GM23338 (cell line): ENCODE measurements at places on chromosomes 7 and 10.

GRCh38 chr7:90892213-90892612 is 296.1 kb downstream of the CDK14 start:
- DNase-seq: no peak

DNA sequence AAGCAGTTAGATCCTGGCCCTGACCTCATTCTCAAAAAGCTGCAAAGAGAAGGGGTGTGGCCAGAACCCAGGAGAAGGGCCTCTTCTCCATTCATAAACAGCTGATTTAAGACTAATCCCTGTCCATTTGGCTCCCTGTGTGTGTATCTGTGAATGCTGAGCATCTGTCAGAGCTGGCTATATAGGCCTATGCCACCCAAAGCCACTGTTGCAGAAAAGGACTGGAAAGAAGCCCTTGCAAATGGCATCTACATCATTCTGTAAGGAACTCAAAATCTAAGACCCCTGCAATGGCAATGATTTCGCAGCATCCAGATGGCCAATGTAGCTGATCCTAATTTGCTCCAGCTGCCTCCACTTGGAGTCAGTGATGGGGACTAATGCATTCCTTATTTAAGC is 384.5 kb downstream of the KCNMA1 start:
- DNase-seq: no peak

DNA sequence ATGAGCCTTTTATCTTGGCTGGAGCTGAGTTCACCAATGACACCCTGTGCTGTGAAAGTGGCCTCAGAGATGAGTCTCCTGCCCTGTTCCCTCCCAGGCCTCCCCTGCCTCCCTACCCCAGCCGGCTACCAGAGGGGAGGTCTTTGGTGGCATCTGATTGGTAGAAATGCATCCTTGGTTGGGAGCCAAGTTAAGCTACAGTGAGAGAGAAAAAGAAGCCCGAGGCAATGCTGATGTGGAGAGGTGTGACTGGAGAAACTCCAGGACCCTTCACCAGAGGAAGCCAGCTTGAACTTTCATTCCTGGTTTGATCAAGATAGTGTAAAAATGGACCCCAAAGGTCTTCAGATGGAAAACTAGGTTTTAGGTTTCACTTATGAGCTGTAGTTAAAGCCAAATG is 191.1 kb upstream of the TCF7L2 start:
- no peak for DNase-seq

GRCh38 chr7:50308532-50309385 is 4.2 kb downstream of the IKZF1 start:
- no peak for DNase-seq

DNA sequence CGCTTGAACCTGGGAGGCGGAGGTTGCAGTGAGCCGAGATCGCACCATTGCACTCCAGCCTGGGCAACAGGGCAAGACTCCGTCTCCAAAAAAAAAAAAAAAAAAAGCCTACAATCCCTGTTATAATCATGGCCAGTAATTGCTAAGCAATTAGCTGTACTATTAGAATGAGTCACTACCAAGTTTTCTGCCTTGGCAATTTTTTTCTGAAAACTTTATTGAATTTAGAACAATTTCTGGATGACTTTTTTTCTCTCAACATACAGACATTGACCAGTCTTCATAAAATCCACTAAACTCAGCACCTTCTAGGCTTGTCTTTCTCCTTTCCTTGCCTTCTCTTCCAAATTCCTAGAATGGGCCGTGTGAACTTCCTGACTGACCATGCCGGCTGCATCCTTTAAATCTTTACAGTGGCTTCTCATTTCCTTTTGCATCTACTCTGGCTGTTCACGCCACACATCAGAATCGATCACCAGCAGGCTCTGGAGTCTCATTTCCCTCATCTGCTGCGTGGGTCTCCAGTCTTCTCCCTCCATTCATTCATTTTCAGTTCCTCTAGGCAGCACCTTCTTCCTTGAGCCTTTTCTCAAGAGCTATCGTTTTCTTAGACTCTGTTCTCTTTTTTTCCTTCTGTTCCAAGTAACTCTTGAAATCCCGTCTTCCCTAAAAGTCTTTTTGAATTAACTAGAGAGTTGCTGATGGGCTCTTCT is 107.9 kb downstream of the KAT6B start:
- DNase-seq: no peak

- DNase-seq: no peak
These were observed 212.4 kb upstream of the GALNT17 start for GRCh38 chr7:70919481-70920073.

GRCh38 chr10:77490534-77491314 is 146.9 kb downstream of the KCNMA1 start:
- DNase-seq: no peak

DNA sequence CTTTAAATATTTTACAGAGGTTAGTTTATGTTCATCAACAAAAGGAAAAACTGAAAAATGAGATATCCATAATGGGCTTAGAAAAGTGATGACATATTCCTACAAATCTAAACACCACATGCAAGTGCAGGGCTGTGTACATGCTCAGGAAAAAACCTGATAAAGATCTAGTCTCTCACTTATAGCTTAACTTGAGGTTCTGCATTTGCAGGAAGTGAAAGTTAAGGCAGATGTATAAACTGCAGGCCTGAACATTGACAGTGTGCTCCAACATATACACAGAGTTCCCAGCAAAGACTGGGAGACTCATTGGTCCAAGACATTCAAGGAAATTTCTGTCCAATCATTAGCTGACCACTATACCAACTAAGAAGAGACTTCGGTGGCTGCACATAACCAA is 63.8 kb upstream of the RET start:
- no peak for DNase-seq

GRCh38 chr7:2512179-2512661 is 7.4 kb upstream of the LFNG start:
- no peak for DNase-seq

DNA sequence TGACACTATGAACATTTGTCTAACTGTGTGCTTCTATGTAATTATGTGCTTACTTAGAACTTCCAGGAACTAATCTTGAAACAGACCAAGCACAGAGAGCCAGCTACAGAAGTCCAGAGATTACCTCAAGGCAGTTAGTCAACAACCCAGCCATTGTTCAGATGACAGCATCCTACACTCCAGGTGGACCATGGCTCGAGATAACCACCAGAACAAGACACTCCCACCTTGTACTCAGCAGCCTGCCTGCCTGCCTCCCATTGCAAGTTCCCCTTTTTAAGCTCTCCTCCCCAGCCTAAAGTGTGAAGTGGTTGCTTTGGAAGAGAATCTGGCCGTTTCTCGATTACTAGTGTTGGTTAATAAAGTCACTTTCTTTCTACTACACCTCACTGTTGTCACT is 1080.6 kb upstream of the LRRN3 start:
- no peak for DNase-seq

GRCh38 chr10:530717-531116 is 158.8 kb downstream of the DIP2C start:
- DNase-seq: no peak

- no peak for DNase-seq
These were observed 1119.8 kb upstream of the LRRTM3 start for GRCh38 chr10:65805993-65806392.

GRCh38 chr7:94782777-94783176 is 124.6 kb upstream of the PPP1R9A start:
- no peak for DNase-seq

GRCh38 chr10:70481105-70481504 is 2.5 kb downstream of the PALD1 start:
- DNase-seq: no peak

- peak; percentile 82 for DNase-seq
These were observed 123.4 kb upstream of the NEBL start for GRCh38 chr10:21020545-21020944.

DNA sequence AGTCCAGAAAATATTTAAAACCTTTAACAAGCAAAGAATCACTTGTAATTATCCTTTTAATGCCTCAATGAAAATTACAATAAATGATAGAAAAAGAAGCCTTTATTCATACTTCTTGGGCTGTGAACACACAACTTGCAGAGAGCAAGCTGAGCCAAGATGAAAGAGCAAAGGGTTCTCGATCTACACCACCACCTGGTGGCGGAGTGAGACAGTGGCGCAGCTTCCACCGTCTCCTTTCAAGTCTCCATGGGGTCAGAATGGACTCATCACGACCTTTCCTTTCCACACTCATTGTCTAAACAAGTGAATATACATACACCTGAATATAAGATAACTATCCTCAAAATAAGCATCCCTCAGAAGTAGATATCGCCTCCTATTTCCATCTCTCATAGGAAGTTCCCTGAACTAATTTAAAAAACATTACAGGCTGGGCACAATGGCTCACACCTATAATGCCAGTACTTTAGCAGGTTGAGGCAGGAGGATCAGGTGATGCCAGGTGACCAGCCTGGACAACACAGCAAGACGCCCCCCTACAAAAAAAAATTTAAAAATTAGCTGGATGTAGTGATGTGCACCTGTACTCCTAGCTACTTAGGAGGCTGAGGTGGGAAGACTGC is 40.7 kb downstream of the ATE1 start:
- peak; percentile 85 for DNase-seq

GRCh38 chr7:144050093-144050492 is 1.3 kb downstream of the OR2A5 start:
- DNase-seq: no peak

DNA sequence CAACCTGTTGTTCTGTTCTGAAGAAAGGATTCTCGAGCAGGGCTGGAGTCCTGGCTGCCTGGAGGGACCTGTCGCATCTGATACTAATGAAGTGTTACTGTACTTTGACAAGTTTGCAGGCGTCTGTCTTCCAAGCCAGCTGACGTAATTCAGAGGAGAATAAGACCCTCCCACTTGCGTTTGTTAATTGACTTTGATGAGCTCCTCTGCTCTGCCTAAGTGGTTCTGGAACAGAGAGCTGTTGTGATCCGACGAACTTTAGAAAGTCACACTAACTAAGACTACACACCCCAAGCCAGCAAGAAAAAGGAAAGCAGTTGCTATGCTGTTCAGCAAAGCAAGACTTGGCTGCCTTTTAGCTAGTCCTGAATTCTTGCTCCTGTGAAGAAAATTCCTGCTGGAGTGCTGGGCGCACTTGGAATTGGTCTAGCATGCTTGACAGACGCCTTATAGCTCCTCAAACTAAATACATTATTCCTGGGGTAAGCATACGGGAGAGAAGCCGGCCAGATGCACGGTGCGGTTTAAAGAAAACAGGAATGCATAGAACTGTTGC is 200.3 kb downstream of the CACNB2 start:
- DNase-seq: peak; percentile 18

- DNase-seq: no peak
These were observed 120.6 kb downstream of the REEP3 start for GRCh38 chr10:63641799-63642198.

- no peak for DNase-seq
These were observed 72.3 kb upstream of the STEAP1B start for GRCh38 chr7:22572292-22572691.

- no peak for DNase-seq
These were observed 100.1 kb upstream of the COL1A2 start for GRCh38 chr7:94294471-94295131.

DNA sequence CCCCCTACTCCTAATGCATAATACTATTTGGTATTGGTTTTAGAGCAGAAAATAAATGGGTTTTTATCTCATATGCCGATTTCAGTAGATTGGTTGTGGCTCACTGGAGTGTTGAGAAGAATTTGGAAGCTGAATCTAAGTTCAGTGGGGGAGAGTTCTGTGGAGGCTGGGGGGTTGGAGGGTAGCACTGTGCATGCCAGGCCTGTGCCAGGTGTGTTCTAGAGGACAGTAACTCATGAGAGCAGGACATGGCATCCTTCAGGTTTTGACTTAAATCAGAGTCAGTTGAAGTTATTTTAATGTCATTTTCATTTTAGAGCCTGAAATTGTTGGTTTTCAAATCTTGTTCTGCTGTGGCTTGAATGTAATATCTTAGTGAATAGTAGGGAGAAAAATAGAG is 79.5 kb downstream of the EEPD1 start:
- DNase-seq: no peak

DNA sequence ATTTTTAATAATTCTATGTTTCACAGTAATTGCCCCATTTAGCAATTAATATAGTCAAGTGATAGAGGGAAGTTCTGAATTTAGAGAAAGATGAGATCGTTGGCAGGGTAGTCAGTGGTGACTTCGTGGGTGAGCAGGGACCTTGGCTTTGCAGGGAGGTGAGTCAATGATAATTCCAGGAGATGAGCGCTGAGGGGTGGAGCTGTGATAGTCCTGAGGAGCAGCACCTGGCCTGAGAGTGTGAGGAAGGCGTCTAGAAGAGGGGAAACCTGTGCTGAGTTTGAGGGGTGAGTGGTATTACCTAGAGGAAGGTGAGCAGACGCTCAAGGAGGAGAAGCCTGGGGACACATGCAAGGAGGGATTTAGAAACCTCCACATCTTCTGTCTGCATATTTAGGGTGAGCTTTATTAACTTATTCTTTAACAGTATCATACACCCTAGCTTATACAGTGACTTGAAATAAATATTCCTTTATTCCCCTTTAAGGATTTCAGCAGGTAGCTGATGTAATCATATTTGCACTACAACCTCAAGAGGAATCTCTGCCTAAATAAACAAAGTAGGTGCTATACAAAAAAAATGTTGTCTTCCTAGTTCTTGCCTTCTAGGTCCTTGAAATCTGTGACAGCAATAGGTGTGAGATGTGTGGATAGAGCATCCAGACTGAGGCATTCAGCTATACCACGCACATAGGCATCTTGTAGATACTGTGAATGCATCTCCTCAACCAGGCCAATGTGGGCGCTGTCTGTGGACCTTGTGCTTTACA is 2.1 kb upstream of the TRIL start:
- no peak for DNase-seq

DNA sequence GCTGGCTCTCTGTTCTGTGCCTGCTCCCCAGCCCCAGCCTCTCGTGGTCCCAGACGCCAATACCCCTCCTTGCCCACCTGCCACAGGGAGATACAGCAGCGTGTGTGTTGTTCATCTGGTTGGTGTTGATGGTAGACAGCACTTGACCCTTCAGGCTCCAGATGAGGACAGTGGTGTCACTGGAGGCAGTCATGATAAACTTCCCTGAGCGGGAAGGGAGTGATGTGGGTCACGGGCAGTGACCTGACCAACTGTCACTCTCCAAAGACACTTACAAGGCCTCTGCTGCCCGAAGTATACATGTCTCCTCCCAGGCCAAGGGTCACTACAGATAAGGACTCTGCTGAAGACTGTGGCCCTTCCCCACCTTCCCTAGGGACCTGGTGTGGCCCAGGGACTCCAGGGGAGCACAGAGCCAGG is 5.6 kb downstream of the TBL2 start:
- DNase-seq: no peak

GRCh38 chr7:20144801-20145200 is 72.4 kb downstream of the MACC1 start:
- DNase-seq: no peak

DNA sequence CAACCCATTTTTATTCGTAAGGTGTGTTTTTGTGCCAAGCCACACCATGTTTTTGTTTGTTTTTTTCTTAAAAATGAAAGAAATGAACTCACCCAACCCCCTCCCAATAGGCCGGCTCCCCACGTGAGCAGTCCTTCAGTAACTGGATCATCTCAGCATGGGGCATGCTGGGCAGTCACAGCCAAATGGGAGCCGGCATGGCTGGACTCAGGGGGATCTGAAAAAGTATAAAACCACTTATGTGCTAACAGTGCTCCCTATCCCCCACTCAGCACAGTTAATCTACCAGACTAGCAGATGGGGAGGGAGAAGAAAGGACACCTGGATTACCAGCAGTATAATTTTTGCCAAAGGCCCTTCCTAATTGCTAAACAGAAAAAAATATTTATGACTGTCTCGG is 39.3 kb downstream of the BAZ1B start:
- no peak for DNase-seq
